ENCODE measurements at places on chromosomes 3 and 15. TPM values are rescaled to one million over a fixed set of nuclear protein-coding genes. Genes with fewer than 3 reads are reported as not detected.

- no peak overlapping the region for H3K27ac ChIP-seq
- no peak for DNase-seq
- H3K27me3 ChIP-seq = no peaks in the 10 kb centered on the region
- H3K4me3 ChIP-seq = no peak overlapping the region
Measured at GRCh38 chr15:45868109-45868691, 233.4 kb downstream of the SQOR start.

PRKCI gene
- 28.7 TPM for total RNA-seq

KLHL6 gene
- total RNA-seq = 34.6 TPM

DNA sequence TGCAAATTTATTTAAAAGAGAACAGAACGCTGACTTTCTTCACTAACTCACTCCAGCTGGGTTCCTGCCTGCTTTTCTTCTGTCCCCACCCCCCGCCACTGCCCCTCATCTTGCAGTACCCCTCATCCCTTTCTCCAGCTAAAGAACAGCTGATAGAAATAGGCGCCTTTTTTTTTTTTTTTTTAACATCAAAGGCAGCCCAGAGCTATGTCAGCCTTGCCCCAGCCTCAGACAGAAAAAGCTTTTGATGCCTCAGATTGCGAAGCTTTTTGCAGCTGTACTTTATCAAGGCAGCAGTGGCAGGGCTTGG is 1.8 kb downstream of the CADPS start:
- peak overlapping the region; percentile 23 for H3K4me3 ChIP-seq
- H3K36me3 ChIP-seq = no peaks in the 10 kb centered on the region
- no peak for DNase-seq
- H3K27ac ChIP-seq = no peak overlapping the region
- H3K4me1 ChIP-seq = peaks cover 8% of the 10 kb centered on the region
- peaks cover 27% of the 10 kb centered on the region for H3K27me3 ChIP-seq

DNA sequence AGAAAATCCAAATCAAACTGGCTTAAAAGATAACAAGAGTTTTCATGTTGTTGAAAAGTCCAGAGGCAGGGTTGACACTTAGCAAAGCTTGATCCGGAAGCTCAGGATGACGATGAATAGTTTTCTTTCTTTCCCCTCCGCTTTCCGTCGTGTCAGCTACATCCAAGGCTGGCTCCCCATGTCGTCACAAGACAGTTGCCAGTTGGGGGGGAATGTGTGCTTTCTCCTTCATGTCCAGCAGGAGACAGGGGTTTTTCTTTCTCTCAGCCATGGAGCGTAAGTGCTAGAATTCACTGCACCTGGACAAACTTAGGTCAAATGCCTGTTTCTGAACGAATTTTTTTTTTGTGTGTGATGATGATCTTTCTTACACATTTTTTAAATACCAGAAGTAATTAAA is 273.8 kb upstream of the RGMA start:
- H3K27ac ChIP-seq = no peak overlapping the region
- H3K4me1 ChIP-seq = no peaks in the 10 kb centered on the region
- no peaks in the 10 kb centered on the region for H3K36me3 ChIP-seq
- no peaks in the 10 kb centered on the region for H3K27me3 ChIP-seq

GRCh38 chr3:66469220-66469640 is 31.6 kb downstream of the LRIG1 start:
- no peaks in the 10 kb centered on the region for H3K36me3 ChIP-seq
- H3K4me3 ChIP-seq = no peak overlapping the region

GRCh38 chr15:101198031-101198575 is 53.7 kb downstream of the CHSY1 start:
- H3K27me3 ChIP-seq = no peaks in the 10 kb centered on the region
- H3K4me3 ChIP-seq = no peak overlapping the region
- no peak overlapping the region for H3K27ac ChIP-seq
- no peak for DNase-seq
- H3K4me1 ChIP-seq = peaks cover 72% of the 10 kb centered on the region

GRCh38 chr3:188397766-188398705 is 244.1 kb downstream of the LPP start:
- H3K27me3 ChIP-seq = no peaks in the 10 kb centered on the region
- no peaks in the 10 kb centered on the region for H3K36me3 ChIP-seq
- H3K27ac ChIP-seq = peak overlapping the region; percentile 77

DNA sequence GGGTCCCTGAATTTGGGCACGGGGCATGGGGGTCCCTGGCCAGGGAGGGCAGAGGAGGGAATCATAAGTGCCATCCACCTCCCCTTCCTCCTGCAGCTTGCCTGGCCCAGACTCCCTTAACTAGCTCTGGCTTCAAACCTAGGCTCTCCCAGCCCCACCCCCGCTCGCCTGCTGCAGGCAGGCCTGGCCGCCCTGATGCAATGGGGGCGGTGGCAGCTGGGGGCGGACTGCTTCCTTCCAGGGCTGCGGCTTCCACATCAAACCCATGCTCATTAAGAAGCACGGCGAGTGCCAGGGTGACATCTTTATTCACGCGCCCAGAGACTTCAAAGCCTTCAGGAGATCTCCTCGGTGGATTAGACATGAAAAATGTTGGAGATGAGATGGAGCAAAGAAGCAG is 123.1 kb downstream of the TPRA1 start:
- H3K4me3 ChIP-seq = no peak overlapping the region
- no peaks in the 10 kb centered on the region for H3K36me3 ChIP-seq
- no peak overlapping the region for H3K27ac ChIP-seq
- peaks cover 13% of the 10 kb centered on the region for H3K27me3 ChIP-seq
- H3K4me1 ChIP-seq = no peaks in the 10 kb centered on the region
- no peak for DNase-seq

DNA sequence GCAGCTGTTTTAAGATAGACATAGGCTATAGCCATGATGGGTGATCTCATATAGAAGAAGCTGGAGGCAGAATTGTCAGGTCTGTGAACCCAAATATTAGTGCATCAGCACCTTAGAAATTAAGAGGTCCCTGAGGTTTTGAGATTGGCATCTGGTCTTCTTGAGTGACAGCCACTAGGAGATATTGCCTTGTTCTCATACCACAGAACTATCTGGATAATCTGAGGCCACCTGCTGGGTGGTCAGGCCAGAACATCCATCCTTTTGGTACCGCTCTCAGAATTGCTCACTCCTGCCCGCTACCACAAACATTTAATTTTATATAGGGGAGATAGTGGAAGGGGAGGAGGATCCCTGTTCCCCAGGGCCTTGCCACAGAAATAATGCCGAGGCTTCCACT is 210.6 kb upstream of the ZPLD1 start:
- peaks cover 4% of the 10 kb centered on the region for H3K4me1 ChIP-seq
- no peaks in the 10 kb centered on the region for H3K36me3 ChIP-seq
- no peak for DNase-seq
- no peak overlapping the region for H3K4me3 ChIP-seq
- no peaks in the 10 kb centered on the region for H3K27me3 ChIP-seq

GRCh38 chr3:27079427-27080257 is 289.5 kb downstream of the NEK10 start:
- H3K27me3 ChIP-seq = no peaks in the 10 kb centered on the region
- no peaks in the 10 kb centered on the region for H3K36me3 ChIP-seq
- no peak for DNase-seq
- H3K27ac ChIP-seq = peak overlapping the region; percentile 13
- no peak overlapping the region for H3K4me3 ChIP-seq
- H3K4me1 ChIP-seq = peaks cover 16% of the 10 kb centered on the region

- no peaks in the 10 kb centered on the region for H3K36me3 ChIP-seq
- DNase-seq = no peak
- H3K27me3 ChIP-seq = no peaks in the 10 kb centered on the region
- H3K4me3 ChIP-seq = no peak overlapping the region
- H3K4me1 ChIP-seq = no peaks in the 10 kb centered on the region
- no peak overlapping the region for H3K27ac ChIP-seq
Measured at GRCh38 chr15:47908486-47908885, 191.2 kb downstream of the SEMA6D start.

GRCh38 chr15:86483936-86484335 is 404.3 kb downstream of the AGBL1 start:
- H3K27me3 ChIP-seq = no peaks in the 10 kb centered on the region
- no peak for DNase-seq
- no peak overlapping the region for H3K4me3 ChIP-seq
- no peaks in the 10 kb centered on the region for H3K4me1 ChIP-seq
- H3K36me3 ChIP-seq = no peaks in the 10 kb centered on the region
- H3K27ac ChIP-seq = no peak overlapping the region

DNA sequence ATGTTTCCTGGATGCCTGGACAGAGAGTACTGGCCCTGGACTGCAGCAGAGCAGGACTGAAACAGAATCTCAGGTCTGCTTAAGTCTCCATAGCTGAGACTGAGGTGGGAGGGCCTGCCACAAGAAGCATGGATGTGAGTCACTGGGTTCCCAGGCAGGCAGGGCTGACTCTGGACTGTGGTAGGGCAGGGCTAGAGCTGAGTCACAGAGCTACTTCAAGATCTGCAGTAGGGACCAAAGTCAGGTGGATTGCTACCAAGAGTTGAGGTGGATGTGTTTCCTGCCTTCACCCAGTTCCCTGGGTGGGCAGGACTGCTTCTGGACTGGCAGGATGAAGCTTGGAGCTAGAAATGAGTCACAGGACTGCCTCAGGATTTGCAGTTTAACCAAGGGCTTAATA is 282.9 kb downstream of the AGBL1 start:
- H3K36me3 ChIP-seq = no peaks in the 10 kb centered on the region
- no peak overlapping the region for H3K4me3 ChIP-seq
- no peaks in the 10 kb centered on the region for H3K27me3 ChIP-seq
- no peak for DNase-seq
- no peaks in the 10 kb centered on the region for H3K4me1 ChIP-seq

DNA sequence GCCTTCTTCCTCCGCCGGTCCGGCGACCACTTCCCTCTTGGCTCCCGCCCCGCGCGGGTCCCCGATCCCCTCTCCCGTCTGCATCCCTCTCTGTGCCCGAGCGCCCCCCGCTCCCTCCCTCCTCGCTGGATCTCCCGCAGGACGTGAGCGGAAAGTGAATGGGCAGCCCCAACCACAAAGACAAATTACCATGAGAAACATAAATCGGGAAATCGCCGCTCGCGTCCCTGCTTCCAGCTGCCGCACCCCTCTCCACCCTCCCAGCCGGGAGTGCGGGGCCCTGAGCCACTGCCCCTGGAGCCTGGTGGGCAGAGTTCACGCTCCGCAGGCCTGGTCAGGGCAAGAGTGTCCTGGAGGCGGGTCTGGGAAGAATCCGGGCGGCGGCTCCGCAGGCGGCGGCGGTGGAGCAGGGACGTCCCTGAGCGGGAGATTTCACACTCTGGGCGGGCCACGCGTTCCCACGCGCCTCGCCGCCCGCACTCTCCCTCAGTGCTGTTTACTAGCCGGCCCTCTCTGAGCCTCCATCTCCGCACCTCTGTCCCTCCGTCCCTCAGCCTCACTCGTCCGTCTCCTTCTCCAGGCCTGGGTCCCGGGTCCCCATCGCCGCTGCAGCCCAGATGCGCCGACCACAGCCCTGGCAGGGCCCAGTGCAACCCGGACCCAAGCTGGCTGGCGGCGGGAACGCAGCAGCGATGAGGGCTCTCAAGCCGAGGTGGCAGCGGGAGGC is 835 bp downstream of the SEMA5B start:
- peak overlapping the region; percentile 61 for H3K4me3 ChIP-seq
- peak; percentile 80 for DNase-seq
- H3K27ac ChIP-seq = no peak overlapping the region
- H3K27me3 ChIP-seq = peaks cover 55% of the 10 kb centered on the region
- H3K4me1 ChIP-seq = peaks cover 40% of the 10 kb centered on the region
